ENCODE measurements at places on chromosomes 7 and 10.

- DNase-seq = no peak
These were observed 199.6 kb upstream of the MKI67 start for GRCh38 chr10:128325788-128326187.

DNA sequence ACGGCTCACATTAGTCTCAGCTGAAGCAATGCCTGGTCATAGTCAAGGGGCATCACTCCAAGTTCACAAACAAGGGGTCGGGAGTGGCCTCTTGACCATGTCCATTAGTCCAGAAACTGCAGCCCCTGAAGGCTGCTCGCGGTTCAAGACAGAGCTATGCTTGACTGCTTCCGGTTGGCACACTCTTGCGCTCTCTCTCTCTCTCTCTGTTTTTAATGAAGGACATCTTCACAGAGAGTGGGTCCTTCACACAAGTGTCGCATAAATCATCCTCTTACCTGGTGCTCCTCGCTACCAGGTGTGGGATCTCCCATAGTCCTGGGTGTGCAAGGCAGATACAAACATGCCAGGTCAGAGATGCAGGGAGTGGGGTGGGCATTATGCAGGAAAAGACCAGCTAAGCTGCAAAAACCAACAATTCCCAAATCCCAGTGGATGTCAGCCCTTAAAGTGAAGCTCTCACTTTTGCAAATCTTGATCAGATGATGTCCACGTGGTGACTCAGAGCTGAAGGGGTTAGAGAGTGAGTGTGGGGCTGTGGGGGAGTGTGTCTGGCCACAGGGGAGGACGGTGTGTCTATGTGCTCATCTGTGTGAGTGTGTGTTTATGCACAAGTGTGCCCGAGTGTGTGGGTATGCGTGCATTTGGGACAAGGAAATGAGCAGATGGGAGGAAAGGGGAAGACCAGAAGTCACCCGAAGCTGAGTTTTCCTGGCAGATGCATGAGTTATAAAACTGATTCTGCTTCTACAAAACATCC lies 83.7 kb upstream of the PPP2R2D start:
- DNase-seq = no peak

GRCh38 chr7:44465490-44465889 lies 25.0 kb downstream of the NUDCD3 start:
- DNase-seq = no peak

DNA sequence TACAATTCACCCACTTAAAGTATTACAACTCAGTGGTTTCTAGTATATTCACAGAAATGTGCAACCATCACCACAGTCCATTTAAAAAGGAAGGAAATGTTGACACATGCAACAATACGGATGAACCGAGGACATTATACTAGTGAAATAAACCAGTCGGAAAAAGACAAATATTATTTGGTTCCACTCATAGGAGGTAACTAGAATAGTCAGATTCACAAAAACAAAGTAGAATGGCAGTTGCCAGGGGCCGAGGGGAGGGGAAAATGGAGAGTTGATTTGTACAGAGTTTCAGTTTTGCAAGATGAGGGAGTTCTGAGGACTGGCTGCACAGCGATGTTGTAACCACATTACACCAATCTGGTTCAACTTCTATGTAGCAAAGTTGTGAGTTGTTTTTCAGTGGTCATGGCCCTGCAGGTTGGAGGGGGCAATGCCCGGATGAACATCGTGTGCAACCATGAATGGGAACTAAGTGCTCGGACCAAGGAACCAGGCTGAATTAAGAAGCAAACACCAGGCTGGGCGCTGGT lies 17.6 kb upstream of the TNPO3 start:
- DNase-seq = no peak

GRCh38 chr10:26556748-26557640 lies 118.9 kb downstream of the APBB1IP start:
- DNase-seq = no peak
